ENCODE measurements at places on chromosomes 4 and X. TPM values are rescaled to one million over a fixed set of nuclear protein-coding genes. Genes with fewer than 3 reads are reported as not detected.

DUSP21 gene
- total RNA-seq: not detected

CDX4 gene
- not detected for total RNA-seq

FAM47A gene
- not detected for total RNA-seq

- DNase-seq: no peak
These were observed 618.1 kb upstream of the GRIA3 start for GRCh38 chrX:122565952-122566351.

DNA sequence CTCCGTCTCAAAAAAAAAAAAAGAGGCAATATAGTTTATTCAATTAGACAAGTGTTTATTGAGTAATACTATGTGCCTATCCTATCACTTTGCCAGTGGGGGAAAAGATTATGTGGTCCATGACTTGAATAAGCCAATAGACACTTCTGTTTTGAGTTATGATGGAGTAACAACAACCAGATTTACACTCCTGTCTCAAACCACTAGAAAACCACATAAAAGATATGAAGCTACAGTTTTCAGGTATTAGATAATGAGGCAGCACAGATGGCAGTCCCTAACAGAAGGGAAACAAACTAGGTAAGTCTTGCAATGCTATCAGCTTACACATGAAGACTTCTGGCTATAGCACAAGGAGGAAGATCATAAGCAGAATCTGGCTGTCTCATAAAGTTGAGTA lies 22.5 kb downstream of the NFXL1 start:
- no peak for DNase-seq

DNA sequence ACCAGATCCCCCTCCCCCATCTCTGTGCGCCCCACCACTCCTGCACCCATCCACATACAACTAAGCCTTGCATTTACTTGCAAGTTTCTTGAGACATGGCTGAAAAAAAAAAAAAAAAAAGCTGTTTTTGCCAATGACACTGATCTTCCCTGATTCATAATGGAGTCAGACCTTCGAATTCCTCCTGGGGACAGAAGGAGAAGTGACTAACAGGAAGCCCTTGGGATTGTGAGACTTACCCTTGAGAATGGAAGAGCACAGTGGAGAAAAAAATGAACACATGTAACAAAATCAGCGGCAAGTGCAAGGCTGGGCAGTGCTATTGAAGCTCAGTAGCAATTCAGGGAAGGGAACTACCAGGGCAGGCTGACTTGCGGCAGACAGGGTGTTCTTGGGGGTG lies 288.4 kb downstream of the BCOR start:
- no peak for DNase-seq

GRCh38 chr4:42914937-42915336 lies 22.4 kb downstream of the GRXCR1 start:
- DNase-seq: no peak

- no peak for DNase-seq
These were observed 177.7 kb upstream of the FSTL5 start for GRCh38 chr4:162341533-162341932.
